ENCODE measurements at places on chromosomes 1 and 21. TPM values are rescaled to one million over a fixed set of nuclear protein-coding genes. Genes with fewer than 3 reads are reported as not detected.

The WDR64 gene
- total RNA-seq = 0.11 TPM

The GBP2 gene
- 2.3 TPM for total RNA-seq

GRCh38 chr1:165355139-165355976 is 1.2 kb downstream of the LMX1A start:
- no peak overlapping the region for H3K4me3 ChIP-seq
- H3K36me3 ChIP-seq = no peaks in the 10 kb centered on the region
- no peak for DNase-seq

DNA sequence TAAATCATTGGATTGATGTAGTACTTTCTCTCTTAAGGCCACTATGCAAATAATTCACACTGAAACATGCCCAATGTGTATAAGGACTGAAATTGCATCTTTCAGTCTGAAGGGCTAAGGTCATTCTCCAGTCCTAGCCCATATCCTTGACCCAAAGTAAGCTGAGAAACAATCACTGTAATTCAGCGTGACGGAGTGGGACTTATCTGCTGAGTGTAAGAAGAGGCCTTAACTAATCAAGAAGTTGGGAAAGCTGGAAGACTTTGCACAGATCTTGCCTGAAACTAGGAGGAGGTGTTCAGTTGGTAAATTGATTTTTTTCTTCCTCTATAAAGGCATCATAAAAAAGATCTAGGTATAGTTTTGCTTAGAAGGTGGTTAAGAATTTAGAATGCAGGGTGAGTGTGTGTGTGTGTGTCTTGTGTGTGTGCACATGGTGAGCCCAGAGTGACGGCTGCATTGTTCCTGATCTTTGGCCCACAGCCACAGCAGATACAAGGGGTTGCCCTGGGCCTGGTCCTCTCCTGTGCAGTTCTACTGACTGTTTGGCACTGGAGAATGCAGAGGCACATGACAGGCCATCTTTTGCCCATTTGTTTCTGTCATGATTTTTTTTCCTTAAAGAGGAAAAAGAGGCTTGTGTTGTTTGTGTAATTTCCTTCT is 13.3 kb upstream of the PPP2R5A start:
- no peak overlapping the region for H3K4me3 ChIP-seq
- H3K27ac ChIP-seq = no peak overlapping the region
- H3K36me3 ChIP-seq = no peaks in the 10 kb centered on the region
- peaks cover 3% of the 10 kb centered on the region for H3K4me1 ChIP-seq
- H3K27me3 ChIP-seq = no peaks in the 10 kb centered on the region

GRCh38 chr21:38796424-38796823 is 9.3 kb upstream of the ETS2 start:
- no peak for DNase-seq
- no peak overlapping the region for H3K4me3 ChIP-seq
- H3K27ac ChIP-seq = no peak overlapping the region
- no peaks in the 10 kb centered on the region for H3K36me3 ChIP-seq

Data from spinal cord (tissue), 10 donors.